ENCODE measurements at places on chromosomes 13 and 19.

- peak; percentile 19 for DNase-seq
Observed at GRCh38 chr19:42092350-42092749, 16.4 kb downstream of the ZNF574 start.

GRCh38 chr19:13063461-13064091, 39.1 kb downstream of the LYL1 start:
- DNase-seq, result no peak

DNA sequence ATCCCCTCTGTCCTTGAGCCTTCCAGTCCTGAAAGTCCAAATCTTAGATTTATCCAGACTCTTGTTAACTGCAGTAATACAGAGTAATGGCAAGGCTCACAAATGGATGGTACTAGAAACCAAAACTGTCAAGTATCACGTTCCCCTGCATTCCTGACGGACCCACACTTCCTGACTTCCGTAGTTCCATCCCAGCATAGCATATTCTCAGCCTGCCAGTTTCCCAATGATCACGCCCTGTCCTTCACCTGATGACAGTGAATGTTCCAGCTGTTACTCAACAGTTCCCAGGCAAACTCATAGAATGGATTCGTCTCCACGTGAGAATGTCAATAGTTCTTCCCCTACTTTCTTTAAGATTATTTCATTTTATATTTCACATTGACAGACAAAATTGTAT, 33.6 kb downstream of the SLC7A1 start:
- no peak for DNase-seq

- no peak for DNase-seq
Observed at GRCh38 chr13:72686766-72687165, 40.7 kb downstream of the MZT1 start.

DNA sequence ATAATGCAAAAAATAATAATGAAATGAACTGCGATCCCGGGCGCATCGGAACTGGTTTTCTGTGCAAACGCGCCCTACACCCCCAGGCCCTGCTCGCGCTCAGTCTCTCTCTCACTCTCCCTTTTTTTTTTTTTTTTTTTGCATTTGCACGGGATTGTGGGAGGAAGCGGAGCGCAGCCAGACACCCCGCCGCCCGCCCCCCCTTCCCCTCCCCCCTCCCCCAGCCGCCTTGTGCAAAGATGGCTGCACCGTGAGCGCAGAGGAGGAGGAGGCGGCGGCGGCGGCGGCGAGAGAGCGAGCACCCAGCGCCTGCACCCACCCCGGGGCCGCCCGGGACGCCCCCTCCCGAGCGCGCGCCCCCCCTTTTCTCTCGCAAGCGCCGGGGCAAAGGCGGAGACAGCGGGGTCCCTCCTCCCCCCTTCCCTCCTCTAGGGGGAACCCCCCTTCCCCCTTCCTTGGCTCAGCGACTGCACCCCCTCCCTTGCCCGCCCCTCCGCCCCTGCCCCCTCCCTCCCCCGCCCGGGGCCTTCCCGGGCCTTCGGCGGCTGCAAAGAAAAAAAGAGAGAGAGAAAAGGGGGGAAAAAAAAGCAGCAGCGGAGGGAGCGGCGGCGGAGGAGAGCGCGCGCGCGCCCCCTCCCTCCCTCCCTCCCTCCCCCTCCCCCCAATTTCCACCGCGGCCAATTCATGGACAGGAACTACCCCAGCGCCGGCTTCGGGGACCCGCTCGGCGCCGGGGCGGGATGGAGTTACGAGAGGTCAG, at the start of gene PRR12:
TSS of gene PRR12 (plus strand) at position 212 of the 760 bp plus-strand sequence. CDS start at position 685, 473 bp downstream.
- peak; percentile 63 for DNase-seq

All from activated CD4-positive, alpha-beta T cell treated with anti-CD3 and anti-CD28 coated beads, Interleukin-2, amount 50 U/mL, for 4 hours (primary cell).